ENCODE measurements at places on chromosomes 1 and 21.

DNA sequence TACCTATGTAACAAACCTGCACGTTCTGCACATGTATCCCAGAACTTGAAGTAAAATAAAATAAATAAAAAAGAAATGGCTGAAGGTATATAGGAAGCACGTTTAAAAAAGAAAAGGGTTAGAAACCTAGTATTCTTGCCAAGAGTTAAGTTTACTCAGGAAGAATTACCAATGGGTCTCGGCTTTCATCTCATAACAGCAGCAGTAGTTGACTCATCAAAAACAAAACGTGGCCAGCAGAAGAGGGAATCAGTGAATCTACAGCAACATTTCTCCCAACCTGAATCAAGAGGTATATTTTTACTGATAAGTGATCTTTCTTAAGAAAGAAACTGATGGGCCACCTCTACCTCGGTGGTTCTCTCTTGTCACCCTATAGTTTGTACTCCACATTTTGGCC is 340.3 kb downstream of the BRINP2 start:
- DNase-seq: no peak

- DNase-seq: no peak
Observed at GRCh38 chr21:24372506-24372905, 1234.8 kb downstream of the MRPL39 start.

GRCh38 chr21:44006656-44007055 is 5.5 kb upstream of the TRAPPC10 start:
- DNase-seq: no peak

DNA sequence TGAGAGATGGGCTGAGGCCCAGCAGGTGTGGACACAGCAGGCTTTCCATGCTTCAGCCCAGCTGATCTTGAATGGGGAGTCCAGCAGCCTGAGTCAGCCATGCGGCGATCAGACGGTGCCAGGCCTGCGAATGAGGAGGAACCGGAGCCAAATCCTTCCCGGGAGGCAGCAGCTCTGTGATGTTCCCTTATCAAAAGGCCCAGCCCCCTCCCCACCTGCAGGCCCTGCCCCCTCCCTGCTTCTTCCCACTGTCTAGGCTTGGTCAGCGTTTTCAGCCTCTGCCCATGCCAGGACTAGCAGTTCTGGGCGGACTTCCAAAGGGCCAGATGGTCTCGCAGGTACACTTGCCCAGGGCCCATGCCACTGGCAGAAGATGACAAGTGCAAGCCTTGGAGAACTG is 253.8 kb downstream of the KAZN start:
- DNase-seq: no peak

- no peak for DNase-seq
Observed at GRCh38 chr1:217968085-217968484, 317.0 kb upstream of the RRP15 start.

DNA sequence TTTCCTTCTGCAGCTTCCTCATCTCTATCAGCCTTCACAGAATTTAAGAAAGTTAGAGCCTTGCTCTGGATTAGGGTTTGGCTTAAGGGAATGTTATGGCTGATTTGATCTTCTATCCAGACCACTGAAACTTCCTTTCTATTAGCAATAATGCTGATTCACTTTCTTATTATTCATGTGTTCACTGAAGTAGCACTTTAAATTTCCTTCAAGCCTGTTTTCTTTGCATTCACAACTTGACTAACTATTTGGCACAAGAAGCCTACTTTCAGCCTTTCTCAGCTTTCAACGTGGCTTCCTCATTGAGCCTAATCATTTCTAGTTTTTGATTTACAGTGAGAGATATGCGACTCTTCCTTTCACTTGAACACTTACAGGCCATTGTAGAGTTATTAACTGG is 528.5 kb downstream of the PLPP3 start:
- no peak for DNase-seq

DNA sequence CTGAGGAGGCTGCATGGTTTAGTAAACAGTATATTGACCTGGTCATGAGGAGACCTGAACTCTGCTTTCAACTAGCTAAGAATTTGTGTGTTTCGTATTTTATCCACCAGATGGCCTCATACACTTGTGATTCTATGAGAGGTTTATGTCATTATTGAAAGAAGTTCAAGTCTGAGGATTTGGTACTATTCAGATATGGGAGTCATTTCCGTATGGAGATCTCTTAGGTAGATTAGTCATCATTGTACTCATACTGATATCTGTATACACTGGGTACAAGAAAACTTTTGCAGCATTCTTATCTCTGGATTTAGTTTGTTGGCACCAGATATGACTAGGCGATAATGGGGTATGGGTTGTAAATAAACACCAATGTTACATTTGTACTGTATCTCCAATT is 26.6 kb downstream of the ATF6 start:
- DNase-seq: no peak

GRCh38 chr1:80994934-80995333 is 805.8 kb upstream of the ADGRL2 start:
- DNase-seq: no peak

DNA sequence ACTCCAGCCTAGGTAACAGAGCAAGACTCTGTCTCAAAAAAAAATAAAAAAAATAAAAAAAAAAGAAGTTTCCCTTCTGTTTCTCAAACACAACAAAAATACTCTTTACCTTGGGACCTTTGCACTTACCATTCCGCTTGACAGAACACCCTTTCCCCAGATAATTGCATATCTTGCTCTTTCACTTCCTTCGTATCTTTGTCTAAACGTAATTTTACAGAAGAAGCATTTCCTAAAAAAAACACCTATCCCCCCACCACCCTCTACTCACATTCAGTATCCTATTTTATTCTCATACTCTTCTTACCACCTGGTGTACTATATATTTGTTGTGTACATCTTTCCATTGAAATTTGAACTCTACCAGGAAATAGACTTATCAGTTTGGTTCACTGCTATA is 32.7 kb downstream of the ASH1L start:
- no peak for DNase-seq

DNA sequence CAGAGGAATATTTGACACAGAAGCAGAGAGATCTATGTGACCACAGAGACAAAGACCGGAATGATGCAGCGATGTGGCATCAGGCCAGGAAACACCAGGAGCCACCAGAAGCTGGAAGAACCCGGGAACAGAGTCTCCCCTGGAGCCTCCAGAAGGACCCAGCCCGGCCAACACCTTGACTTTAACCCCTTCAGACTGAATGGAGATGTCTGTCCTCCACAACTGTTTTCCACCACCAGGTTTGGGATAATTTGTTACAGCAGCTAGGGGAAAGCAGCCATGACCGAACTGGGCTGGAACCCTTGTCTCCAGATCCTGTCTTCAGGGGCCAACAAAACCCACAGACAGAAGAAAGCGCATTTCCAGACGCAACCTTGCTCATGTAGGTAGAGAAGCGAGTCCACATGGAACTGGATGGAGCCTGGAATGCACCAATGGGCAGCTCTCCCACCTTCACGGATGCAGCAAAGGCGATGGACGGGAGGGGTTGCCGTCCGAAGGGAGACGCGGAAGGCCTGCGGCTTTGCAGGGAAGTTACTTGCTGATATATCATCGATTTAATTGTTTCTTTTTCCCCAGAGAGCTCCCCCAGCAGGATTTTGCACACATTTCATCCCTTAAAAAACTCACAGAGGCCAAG is 396.6 kb downstream of the NPHP4 start:
- no peak for DNase-seq

DNA sequence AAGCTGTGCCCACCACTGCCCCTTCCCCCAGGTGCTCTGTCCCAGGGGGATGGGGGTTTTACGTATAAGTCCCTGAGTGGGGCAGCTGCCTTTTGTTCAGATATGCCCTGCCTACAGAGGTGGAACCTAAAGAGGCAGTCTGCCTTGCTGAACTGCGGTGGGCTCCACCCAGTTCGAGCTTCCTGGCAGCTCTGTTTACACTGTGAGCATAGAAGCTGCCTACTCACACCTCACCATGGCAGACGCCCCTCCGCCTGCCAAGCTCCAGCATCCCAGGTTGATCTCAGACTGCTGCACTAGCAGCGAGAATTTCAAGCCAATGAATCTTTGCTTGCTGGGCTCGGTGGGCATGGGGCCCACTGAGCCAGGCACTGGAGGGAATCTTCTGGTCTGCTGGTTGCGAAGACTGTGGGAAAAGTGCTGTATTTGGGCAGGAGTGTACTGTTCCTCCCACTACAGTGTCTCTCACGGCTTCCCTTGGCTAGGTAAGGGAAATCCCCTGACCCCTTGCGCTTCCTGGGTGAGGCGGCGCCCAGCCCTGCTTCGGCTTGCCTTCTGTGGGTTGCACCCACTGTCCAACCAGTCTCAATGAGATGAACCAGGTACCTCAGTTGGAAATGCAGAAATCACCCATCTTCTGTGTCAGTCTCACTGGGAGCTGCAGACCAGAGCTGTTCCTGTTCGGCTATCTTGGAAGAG is 17.6 kb upstream of the RWDD3 start:
- DNase-seq: no peak

DNA sequence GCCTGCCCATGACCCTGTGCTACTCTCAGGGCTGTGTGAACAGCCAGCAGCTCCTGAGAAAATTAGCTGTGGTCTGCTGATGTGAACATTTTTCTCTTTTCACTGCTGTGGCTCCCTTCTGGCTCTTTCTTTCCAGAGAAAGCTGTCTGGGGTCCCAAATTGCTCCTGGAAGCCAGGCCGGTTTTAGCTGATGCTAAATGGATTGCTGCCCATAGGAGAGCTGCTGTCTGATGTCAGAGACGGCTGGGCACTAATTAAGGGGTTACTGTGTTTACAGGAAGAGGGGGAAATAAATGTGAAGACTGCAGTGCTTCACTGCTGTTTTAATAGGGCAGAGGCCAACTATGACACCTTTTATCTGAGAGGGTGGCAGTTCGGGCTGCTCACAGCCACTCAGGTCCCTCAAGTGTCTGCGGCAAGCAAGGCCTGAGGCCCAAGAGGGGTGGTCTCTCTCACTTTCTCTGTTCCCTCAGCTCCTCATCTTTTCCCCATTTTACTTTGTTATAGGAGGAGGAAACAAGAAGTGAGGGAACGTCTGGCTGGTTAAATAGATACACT is 106.0 kb upstream of the GNG12 start:
- DNase-seq: no peak

DNA sequence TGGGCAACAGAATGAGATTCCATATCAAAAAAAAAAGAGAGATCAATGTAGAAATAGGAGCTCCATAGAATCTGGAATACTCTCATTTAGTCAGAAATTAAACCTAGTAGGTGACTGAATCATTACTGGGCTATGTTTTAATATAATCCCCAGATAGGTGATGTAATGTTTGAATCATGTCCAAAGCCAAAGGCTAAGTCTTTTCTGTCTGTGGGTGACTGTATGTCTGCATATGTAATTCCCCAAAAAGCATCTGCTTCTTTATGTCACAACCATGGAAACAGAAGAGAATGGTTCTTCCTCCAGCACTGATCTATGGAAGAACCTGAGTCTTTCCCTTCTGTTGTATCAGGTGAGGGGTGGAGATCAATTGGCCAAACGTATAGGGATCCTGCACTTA is 5.8 kb downstream of the LAMC2 start:
- no peak for DNase-seq

DNA sequence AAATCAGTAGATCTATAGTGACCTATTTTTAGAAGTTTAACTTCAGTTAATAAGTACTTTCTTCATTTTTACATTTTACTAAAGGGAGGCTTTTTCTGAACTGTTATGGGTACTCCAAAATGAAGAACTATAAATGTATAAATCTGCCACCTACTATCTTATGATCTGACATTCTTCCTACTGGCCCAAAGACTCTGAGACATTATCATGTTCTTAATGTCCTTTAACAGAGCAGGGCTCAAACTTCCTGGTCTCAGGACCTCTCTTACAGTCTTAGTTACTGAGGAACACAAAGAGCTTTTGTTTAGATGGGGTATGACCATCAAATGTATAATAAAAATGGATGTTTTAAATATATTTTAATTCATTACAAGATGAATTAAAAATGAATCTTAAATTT is 8.9 kb downstream of the TRIM33 start:
- no peak for DNase-seq

DNA sequence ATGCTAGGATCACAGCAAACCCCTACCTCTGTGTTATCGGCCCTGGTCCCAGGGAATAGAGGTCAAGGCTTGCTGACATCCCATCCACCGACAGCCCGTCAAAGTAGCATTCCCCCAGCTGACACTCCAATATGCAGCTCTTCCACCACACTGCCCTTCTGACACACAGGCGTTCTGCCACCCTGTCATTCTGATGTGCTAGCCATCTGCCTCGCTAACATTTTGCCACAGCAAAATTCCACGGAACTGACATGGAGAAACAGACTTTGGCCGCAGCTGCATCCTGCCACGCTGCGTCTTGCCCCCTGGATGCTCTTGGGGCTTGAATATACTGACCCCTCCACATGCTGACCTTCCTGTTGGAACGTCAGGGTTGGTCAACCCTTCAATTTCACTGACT is 163.2 kb upstream of the CSF3R start:
- no peak for DNase-seq

GRCh38 chr1:151146072-151146411 is 389 bp downstream of the SEMA6C start:
- no peak for DNase-seq

GRCh38 chr1:168084396-168085231 is 52.1 kb downstream of the GPR161 start:
- peak; percentile 67 for DNase-seq

GRCh38 chr1:107460035-107460434 is 319.2 kb downstream of the NTNG1 start:
- DNase-seq: no peak

DNA sequence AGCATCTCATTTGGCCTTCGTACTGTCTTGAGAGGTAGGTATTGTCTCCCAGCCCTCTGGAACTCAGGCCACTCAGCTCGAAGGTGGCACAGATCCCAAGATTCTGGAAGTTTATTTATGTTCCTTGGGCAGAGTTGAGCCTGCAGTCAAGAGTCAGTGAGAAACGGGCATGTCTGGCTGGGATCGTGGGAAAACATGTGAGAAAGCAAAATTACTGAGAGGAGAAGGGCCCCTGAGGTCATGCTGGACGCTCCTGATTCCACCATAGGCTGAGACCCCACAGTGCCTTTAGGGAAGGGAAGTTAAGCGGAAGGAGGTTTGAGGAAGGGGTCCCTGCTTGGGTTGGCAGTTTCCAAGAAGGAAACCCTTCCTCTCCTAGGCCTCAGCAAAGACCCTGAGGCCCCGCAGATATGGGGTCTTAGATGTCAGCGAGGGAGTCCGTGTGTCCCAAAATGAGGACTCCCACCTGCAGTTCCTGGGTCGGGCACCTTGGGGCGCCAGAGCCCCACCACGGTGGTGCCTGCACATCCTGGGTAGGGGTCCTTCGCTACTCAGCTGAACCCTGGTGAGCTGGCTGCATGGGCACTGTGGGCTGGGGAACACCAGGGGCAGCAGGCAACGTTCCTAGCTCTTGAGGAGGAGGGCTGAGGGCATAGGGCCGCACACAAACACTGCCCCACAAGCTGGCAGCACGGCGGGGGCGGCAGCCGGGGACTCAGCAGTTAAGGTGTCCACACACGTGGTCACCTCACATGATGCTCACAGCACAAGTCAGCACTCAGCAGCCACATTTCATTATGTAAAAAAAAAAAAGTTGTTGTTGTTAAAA is 12.3 kb upstream of the SEMA4A start:
- peak; percentile 41 for DNase-seq
